OCI-M1 (cell line): ENCODE measurements at places on chromosomes 1 and 21.

DNA sequence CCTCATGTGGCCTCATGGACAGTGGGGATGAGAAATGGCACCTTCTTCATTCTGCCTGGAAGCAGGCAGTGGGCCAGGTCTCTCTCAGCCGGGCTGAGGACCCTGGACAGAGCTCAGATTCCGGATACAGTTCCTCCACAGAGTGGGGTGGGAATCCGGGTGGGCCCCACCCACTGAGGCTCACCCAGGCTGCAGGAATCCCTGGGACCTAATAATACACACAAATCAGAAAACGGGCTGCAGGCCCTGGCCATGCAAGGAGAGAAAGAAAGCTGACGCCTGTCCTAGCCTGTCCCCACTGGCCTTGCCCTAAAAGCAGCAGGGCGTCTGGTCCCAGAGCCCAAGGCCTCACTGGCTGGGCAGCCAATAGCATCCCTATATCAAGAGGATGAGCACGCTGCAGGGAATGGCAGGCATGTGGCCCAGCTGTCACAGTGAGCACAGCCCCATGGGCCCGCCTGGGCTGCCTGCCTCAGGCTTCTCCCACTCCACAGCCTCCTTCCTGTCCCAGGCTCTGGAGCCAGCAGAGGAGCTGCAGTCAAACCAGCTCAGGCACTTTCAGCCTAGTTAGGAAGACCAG, 25.3 kb downstream of the ACTA1 start:
- DNase-seq = no peak

DNA sequence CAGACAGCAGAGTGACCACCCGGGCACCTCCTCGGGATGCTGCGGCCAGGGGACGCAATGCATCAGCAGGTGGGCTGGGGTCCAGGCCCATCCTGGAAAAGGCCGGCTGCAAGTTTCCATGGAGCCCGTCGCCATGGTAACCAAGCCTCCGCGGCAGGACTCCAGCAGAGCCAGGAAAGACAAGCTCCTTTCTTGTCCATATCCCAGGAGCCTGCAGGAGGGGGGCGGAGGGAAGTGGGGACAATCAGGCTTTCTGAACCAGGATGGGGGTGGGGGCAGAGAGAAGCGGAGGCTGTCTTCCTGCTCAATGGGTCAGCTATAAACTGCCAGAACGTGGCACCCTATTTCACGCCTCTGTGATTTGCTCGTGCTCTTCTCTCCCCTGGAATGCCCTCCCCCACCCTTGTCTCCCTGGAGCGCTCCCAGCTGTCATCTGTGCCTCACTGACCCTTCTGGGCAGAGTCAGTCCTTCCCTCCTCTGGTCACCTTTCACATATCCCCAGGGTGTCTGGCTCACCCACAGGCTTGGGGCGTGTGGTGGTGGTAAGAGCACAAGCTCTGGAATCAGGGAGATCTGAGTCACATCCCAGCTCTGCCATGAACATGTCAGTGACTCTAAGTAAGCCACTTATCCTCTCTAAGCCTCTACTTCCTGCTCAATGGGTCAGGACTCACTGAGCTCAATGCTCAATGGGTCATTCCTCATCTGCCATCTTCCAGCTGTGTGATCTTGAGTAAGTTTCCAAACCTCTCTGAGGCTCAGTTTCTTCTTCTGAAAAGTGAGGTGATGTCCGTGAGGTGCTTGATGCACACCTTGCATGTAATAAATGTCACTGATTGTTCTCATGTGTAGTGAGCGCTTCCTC, 58.9 kb upstream of the LAPTM5 start:
- DNase-seq = no peak

GRCh38 chr1:108190001-108190634, 10.0 kb downstream of the SLC25A24 start:
- peak; percentile 81 for DNase-seq

DNA sequence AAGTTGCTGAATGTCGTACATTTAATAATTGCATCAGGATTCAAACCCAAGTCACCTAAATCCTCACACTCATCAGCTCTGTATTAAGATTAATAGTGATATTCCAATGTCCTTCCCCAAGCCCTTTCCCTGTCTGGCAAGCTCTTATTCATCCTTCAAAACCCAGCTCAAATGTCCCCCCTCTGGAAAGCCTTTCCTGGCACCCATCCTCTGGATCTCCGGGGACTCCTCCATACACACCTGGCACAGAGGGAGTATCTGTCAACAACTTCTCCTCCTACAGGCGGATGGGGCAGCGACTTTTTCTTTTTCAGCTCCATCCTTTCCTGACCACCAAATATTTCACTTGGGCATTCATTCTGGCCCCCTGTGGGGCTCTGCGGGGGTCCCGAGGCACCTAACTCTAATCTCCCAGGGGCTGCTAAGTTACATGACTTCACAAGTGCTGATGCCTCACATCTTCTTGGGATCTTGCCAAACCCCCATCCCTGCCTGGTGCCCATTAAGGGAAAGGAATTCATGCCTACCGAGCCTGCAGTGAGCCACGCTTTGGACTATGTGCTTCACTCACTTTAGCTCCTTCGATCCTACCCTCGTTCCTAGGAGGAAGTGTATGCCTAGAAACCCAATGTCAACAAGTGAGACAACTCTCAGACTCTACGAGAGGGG, 15.2 kb downstream of the TINAGL1 start:
- no peak for DNase-seq

DNA sequence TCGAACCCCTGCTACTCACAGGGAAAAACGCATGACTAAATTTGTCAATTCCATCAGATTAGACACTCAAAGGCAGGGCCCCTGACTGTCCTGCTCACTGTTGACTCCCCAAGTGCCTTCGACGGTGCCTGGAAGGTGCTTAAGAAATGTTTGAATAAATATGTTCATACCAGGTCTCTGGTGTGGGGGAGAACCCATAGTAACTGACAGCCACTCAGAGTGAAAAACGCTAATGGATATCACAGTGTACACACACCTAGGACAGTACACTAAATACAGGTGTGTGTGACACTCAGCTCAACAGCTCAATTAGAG, 39.7 kb upstream of the WASF2 start:
- DNase-seq = no peak

DNA sequence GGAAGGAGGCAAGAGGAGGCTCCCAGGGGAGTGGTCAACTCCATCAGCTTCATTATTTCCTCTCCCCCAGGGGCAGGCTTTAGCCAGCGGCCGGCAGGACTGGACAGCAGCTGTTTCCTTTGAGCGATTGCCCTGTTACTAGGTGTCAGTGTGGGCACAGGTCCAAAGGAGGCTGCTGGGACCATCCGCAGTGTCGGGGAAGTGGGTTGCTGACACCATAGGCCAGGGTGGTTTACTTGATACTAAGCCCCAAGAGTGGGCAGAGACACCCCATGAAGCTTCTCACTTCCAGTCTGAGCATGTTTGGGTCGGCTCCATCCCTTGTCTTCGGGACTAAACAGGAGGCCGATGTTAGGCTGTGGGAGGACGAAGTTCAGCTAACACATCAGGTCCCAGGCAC, 63.6 kb downstream of the KAZN start:
- DNase-seq = no peak

- DNase-seq = peak; percentile 13
Measured at GRCh38 chr1:89630048-89630447, 2.9 kb upstream of the LRRC8C start.

GRCh38 chr1:110554871-110555801, 36.2 kb upstream of the KCNA10 start:
- DNase-seq = no peak

DNA sequence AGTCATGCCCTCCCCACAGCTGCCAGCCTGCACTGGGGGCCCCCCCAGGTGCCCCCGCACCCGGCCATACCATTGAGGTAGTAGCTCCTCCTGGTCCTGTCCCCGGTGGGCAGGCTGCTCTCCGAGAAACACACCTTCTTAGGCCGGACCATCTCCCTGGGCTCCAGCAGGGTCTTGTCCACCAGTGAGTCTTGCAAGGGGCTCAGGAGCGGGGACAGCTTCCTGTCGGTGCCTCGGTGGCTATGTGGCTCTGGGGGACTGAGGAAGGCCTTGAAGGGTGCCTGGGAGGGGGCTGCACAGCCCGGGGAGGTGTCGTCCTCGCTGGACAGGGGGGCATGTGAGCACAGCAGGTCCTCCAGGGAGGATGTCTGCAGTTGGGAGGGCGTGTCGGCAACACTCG, 12.9 kb upstream of the FTCD start:
- DNase-seq = no peak

DNA sequence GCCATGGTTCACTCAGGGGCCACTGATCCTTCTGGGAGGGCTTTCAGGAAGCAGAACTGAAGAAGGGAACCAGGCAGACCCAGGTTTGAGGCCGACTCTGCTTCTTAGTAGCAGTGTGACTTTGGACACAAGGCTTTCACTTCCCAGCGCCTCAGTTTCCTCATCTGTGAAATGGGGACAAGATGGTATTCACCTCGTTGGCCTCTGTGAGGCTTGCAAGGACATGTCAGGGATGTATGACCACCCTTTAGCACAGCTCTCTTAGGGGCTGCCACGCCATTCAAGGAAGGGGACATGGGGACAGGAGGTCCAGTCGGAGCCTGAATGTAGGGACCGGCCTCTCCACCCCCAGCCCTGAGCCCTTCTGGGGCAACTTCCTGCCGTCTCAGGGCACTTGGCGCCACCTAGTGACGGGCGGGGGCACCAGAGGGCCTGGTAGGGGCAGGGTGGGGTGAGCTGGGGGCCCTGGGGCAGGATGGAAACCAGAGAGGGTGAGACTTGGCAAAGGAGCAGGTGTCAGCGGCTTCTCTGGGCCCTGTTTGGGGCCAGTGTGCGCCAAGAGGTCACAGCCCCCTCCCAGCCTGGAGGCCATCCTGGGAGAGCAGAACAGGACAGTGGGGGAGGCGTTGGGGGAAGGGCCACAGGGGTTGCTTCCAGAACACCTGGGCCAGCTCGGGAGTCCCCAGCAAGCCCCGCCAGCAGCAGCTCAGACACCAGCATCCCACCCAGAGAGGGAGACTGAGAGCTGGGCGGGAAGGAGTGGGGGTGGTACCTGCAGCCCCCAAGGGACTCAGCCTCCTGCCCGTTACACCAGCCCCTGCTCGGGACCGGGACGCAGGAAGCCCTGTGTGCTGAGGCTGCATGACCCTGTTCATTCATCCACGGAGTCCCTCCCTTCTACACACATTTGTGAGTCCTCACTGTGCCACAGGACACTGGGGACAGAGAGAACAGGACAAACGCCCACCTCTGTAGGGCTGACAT, 102.5 kb upstream of the TARDBP start:
- peak; percentile 54 for DNase-seq

DNA sequence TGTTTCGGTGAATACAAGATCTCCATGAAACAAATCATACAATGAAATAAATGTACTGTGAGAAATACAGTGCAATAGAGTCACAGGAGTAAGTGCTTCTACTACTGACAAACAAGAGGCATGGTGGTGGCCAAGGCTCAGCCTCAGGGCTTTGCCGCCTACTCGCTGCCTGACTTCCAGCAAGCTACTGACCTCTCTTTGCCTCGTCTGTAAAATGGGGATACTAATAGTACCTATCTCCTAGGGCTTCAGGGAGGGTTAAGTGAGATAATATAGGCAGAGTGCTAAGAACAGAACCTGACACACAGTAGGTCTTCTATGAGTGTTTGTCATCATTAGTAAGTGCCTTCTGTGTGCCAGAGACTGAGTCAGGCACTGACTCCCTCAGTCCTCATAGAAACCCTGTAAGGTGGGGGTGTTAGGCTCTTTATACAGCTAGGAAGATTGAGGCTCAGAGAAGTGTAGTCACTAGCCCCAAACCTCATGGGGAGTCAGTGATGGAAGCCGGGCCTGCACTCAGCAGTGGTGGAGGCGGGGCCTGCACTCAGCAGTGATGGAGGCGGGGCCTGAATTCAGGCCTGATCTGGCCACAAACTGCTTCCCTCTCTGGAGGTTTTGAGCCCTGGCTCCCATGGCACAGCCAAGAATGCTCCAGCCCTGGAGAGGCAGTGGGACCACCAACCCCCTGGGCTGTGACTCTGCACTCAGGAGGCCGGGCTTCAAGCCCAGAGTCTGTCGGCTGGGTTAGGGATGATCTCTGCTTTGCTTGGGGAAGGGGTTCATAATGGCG, 6.8 kb downstream of the BSND start:
- DNase-seq = peak; percentile 8

DNA sequence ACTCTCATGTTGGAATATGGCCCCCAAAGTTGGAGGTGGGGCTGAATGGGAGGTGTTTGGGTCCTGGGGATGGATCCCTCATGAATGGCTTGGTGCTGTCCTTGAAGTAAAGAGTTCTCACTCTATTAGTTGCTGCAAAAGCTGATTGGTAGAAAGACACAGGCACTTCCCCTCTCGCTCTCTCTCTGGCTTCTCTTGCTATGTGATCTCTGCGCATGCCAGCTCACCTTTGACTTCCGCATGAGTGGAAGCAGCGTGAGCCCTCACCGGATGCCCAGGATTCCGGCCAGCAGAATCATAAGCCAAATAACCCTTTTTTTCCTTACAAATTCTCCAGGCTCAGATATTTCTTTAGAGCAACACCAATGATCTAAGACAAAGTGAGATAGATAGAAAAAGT, 20.9 kb upstream of the CCSAP start:
- DNase-seq = no peak

DNA sequence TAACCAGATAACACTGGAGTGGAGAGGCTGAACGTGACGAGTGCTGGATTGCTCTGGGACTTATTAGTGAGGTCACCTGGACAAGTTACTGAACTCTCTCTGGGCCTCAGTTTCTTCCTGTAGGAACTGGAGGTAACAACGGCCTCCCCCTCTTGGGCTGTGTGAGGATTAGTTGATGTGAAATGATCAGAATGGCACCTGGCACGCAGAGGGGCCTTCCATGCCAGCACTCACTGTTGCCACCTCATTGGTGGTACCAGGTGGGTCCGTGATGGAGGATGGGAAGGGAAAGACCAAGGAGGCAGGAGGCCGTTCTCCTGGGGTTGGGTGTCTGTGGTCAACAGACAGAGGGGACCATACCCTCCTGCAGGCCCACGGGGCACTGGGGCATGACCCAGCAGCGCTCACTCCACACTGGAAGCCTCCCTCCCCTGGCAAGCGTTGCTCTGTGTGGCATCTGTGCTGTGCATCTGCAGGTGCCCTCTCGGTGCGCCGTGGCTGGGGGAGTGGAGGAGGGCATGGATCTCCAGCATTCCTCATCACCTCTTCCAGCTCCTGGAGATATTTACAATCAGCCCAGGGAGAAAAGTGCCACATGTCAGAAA, 349.5 kb upstream of the VAMP3 start:
- no peak for DNase-seq

DNA sequence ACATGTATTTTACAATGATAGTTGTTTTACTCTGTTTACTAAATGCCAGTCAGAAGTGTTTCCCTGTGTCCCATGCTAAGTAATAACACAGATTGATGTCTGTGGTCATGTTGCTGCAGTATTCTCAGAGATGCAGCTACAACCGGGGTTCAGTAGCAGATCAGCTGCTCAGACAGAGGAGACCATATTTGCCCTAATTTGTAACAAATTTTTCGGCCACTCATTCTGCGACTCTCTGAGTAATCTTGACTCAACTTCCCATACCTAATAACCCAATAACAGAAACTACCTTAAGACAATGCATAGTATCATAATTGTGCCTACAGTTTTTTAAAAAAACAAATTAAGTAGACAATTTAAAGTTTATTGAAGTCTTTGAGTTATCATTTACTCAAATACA, 32.6 kb downstream of the NIBAN1 start:
- no peak for DNase-seq
